ENCODE measurements at places on chromosomes 7 and 10. TPM values are rescaled to one million over a fixed set of nuclear protein-coding genes. Genes with fewer than 3 reads are reported as not detected.

The NUDT13 gene
- 1.7 TPM for total RNA-seq

The WNT8B gene
- 0.37 TPM for total RNA-seq

The AVPI1 gene
- 1.7 TPM for total RNA-seq

DNA sequence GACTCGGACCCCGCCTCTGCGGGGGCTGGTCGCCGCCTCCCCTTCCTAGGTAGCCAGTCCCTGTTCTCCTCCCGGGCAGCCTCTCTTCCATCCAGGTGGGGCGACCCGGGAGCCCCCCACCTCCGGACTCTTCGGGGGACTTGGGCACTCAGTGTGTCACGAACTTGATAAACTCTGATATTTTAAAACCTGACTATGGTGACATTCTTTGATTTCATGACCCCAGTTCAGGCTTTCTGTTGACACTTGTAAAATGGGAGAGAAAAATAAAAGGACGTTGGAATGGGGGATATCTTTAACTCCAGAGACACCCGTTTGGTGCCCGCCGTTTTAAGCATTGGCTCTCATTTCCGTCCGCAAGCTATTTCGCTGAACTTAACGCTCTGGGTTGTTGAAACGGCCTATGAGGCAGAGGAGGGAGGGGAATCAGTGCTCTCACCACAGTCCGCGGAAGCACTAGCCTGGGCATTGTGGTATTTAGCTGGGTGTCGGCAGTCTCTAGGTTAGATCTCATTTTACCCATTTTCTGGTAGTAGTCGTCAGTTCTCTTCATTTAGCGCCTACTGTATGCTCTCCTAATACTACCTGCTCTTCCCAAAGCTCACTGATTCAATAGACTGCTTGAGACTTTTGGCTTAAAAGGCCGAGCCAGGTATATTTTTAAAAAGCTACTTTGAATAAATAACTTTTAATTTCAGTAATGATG is 738 bp downstream of the VPS26A start:
- H3K27ac ChIP-seq: peak overlapping the region; percentile 91
- peak; percentile 83 for DNase-seq
- H3K36me3 ChIP-seq: peaks cover 12% of the 10 kb centered on the region
- H3K4me1 ChIP-seq: peaks cover 32% of the 10 kb centered on the region

- H3K27me3 ChIP-seq: no peaks in the 10 kb centered on the region
- DNase-seq: no peak
- H3K4me3 ChIP-seq: no peak overlapping the region
- H3K4me1 ChIP-seq: peaks cover 29% of the 10 kb centered on the region
Measured at GRCh38 chr10:119737823-119738222, 12.0 kb downstream of the INPP5F start.

- H3K27me3 ChIP-seq: peaks cover 22% of the 10 kb centered on the region
- H3K36me3 ChIP-seq: no peaks in the 10 kb centered on the region
- H3K4me1 ChIP-seq: peaks cover 4% of the 10 kb centered on the region
- no peak overlapping the region for H3K4me3 ChIP-seq
- no peak overlapping the region for H3K27ac ChIP-seq
Measured at GRCh38 chr10:97109547-97109946, 76.2 kb downstream of the SLIT1 start.

- H3K36me3 ChIP-seq: no peaks in the 10 kb centered on the region
- no peak overlapping the region for H3K4me3 ChIP-seq
- H3K27ac ChIP-seq: no peak overlapping the region
Measured at GRCh38 chr7:8357536-8357935, 75.9 kb upstream of the NXPH1 start.

GRCh38 chr10:111076682-111077478 is at the start of gene ADRA2A:
Gene ADRA2A (plus strand): TSS chr10:111077029. CDS start chr10:111077997, 968 bp downstream.
- peak within 1 kb of the TSS; percentile 54 for H3K4me3 ChIP-seq
- H3K27ac ChIP-seq: no peak within 1 kb of the TSS
- DNase-seq: no peak

GRCh38 chr7:149196705-149197171 is 1.4 kb downstream of the ZNF282 start:
- no peaks in the 10 kb centered on the region for H3K27me3 ChIP-seq
- H3K36me3 ChIP-seq: peaks cover 39% of the 10 kb centered on the region
- H3K4me1 ChIP-seq: peaks cover 45% of the 10 kb centered on the region
- H3K27ac ChIP-seq: peak overlapping the region; percentile 85

GRCh38 chr10:101291331-101292193 is 62.3 kb upstream of the LBX1 start:
- peak overlapping the region; percentile 39 for H3K4me3 ChIP-seq
- H3K4me1 ChIP-seq: no peaks in the 10 kb centered on the region
- no peak overlapping the region for H3K27ac ChIP-seq
- DNase-seq: peak; percentile 55
- H3K36me3 ChIP-seq: no peaks in the 10 kb centered on the region
- H3K27me3 ChIP-seq: peaks cover 70% of the 10 kb centered on the region

Data from activated CD8-positive, alpha-beta T cell treated with anti-CD3 and anti-CD28 coated beads, Interleukin-2, amount 10 ng/mL, durations not matched to agents 7 days and 5 days (primary cell).